T-helper 9 cell (primary cell): ENCODE measurements at places on chromosomes 12 and 14.

DNA sequence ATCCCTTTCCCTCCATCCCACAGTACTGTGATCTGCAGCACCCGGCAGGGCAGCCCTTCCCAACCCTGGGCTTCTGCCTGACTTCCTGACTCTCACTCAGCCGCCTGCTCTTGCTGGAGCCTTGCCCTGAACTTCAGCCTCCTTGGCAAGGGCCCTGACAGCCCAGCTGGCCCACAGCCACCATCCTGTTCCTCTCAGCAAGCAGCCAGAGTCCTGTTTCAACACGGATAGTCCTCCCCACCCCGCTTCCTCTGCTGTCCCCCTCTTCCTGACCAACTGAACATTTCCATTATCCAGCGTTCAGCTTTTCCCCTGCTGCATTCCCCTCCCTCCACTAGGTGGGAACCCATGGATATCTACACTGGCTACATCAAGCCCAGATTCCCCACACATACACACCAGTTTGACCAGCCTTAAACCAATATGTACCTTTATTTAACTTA is 74.0 kb upstream of the MDM1 start:
- DNase-seq, result no peak

- DNase-seq, result no peak
Observed at GRCh38 chr12:51008329-51009055, 17.7 kb downstream of the SLC11A2 start.

GRCh38 chr14:88599326-88599725 is 36.5 kb downstream of the ZC3H14 start:
- DNase-seq, result no peak

- no peak for DNase-seq
Observed at GRCh38 chr12:78387721-78388120, 476.9 kb upstream of the SYT1 start.
